ENCODE measurements at places on chromosomes 2 and 18. TPM values are rescaled to one million over a fixed set of nuclear protein-coding genes. Genes with fewer than 3 reads are reported as not detected.

HOXD13 gene
- total RNA-seq, result not detected

ZNF385B gene
- 0.49 TPM for total RNA-seq

FBLN7 gene
- 0.36 TPM for total RNA-seq

C2orf78 gene
- total RNA-seq, result not detected
